ENCODE measurements at places on chromosomes 16 and 17.

GRCh38 chr16:12833926-12834325 lies 30.2 kb upstream of the CPPED1 start:
- DNase-seq = no peak

GRCh38 chr16:69187446-69188235 lies 677 bp downstream of the SNTB2 start:
- peak; percentile 41 for DNase-seq

DNA sequence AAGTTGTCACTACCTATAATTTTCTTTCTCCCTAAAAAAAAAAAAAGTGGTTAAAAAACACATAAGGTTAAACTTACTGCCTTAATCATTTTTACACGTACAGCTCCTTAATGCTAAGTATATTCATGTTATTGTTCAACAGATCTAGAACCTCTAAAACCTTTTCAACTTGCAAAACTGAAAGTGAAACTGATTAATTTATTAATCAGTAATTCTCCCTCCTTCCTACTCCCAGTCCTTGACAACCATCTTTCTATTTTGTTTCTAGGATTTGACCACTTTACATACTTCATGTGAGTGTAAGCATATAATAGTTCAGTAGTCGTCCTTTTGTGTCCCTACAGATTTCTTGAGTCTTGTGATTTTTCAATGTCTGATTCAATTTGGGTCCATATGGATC lies 251.4 kb upstream of the KIF2B start:
- no peak for DNase-seq

DNA sequence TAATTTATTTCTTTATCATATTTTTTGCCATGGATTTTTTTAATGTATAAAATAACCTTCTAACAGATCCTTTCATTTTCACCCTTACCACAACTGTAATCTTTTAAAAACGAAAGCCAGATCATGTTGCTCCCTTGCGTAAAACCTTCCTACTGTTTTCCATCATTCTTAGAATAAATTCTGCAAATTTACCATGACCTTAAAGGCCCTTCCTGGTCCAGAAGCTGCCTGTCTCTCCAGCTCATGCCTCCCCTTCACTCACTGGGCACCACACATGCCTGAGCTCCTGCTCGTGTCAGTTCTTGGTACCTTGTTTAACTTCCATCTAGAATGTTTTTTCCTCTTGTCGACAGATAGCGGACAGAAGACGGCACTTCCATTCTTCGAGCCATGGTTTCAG lies 245.0 kb upstream of the CDH5 start:
- DNase-seq = no peak

- DNase-seq = no peak
Measured at GRCh38 chr17:32684087-32684958, 192.6 kb downstream of the MYO1D start.

- DNase-seq = no peak
Measured at GRCh38 chr17:56648806-56649205, 55.3 kb downstream of the NOG start.

GRCh38 chr16:4648917-4649316 lies 24.3 kb downstream of the MGRN1 start:
- DNase-seq = no peak

GRCh38 chr17:8402921-8403536 lies 5.4 kb upstream of the RNF222 start:
- no peak for DNase-seq

GRCh38 chr16:1497014-1497598 lies 3.9 kb downstream of the TELO2 start:
- no peak for DNase-seq

- DNase-seq = no peak
Measured at GRCh38 chr17:20074001-20074400, 64.8 kb downstream of the SPECC1 start.

- no peak for DNase-seq
Measured at GRCh38 chr17:82602986-82603710, 45.1 kb downstream of the WDR45B start.

DNA sequence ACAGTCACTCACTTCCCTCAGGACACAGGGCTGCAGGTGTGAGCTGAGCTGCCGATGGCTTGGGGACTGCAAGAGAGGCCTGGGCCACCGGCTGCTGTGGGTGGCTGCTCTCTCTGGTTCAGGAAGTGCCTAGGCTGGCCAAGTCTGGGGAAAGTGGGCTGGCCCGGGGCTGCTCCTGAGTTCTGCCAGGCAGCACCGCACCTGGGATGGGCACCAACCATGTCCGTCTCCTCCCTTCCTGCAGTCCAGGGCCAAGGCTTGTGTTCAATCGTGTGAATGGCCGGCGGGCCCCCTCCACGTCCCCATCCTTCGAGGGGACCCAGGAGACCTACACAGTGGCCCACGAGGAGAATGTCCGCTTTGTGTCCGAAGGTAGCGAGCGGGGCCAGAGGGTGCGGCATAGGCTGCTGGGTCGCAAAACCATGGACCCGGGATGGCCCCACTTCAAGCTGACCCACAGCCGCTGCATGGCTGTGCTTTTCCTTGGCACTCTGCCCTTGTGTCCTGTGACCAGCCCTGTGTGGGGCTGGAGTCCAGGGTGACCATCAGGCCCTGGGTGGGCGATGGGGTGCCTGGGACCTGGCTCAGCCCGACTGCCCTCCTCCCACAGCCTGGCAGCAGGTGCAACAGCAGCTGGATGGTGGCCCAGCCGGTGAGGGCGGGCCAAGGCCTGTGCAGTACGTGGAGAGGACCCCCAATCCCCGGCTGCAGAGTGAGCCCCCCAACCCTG lies 1.8 kb upstream of the WDR90 start:
- no peak for DNase-seq

DNA sequence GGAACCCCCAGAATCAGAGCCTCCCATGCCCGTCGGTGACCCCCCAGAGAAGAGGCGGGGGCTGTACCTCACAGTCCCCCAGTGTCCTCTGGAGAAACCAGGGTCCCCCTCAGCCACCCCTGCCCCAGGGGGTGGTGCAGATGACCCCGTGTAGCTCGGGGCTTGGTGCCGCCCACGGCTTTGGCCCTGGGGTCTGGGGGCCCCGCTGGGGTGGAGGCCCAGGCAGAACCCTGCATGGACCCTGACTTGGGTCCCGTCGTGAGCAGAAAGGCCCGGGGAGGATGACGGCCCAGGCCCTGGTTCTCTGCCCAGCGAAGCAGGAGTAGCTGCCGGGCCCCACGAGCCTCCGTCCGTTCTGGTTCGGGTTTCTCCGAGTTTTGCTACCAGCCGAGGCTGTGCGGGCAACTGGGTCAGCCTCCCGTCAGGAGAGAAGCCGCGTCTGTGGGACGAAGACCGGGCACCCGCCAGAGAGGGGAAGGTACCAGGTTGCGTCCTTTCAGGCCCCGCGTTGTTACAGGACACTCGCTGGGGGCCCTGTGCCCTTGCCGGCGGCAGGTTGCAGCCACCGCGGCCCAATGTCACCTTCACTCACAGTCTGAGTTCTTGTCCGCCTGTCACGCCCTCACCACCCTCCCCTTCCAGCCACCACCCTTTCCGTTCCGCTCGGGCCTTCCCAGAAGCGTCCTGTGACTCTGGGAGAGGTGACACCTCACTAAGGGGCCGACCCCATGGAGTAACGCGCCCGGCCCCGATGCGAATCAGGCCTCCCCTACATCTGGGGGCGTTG lies 4.0 kb downstream of the TPSG1 start:
- no peak for DNase-seq

GRCh38 chr17:37741341-37742115 lies 3.3 kb downstream of the HNF1B start:
- DNase-seq = no peak

- DNase-seq = no peak
Measured at GRCh38 chr16:19755268-19755667, 37.2 kb downstream of the IQCK start.

DNA sequence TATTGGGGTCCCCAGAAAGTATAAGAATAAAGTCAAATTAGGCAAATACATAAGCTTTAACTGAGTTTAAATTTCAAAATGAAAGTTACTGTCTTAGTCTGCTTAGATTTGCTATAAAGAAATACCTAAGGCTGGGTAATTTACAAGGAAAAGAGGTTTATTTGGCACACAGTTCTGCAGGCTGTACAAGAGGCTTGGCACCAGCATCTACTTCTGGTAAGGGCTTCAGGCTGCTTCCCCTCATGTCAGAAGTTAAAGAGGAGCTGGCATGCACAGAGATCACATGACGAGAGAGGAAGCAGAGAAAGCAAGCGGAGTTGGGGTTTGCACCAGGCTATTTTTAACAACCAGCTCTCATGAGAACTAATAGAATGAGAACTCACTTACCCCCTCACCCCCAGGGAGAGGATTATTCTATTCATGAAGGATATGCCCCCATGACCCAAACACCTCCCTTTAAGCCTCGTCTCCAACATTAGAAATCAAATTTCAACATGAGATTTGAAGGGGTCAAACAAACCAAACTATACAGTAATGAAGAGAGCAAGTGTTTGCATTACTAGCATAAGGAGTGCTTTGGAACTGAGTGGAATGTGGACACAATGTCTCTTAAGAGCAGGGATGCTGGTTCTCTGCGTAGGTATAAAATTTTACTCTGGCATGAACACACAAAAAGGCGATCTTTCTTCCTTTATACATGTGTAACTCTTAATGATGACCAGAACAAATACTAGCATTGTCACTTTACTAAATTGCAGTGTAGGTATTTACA lies 292.8 kb upstream of the PMFBP1 start:
- DNase-seq = no peak

GRCh38 chr17:42246515-42246914 lies 29.7 kb downstream of the STAT5B start:
- no peak for DNase-seq

GRCh38 chr16:74735554-74735953 lies 34.9 kb upstream of the MLKL start:
- no peak for DNase-seq

- no peak for DNase-seq
Measured at GRCh38 chr16:89230255-89230654, 12.8 kb downstream of the ZNF778 start.

DNA sequence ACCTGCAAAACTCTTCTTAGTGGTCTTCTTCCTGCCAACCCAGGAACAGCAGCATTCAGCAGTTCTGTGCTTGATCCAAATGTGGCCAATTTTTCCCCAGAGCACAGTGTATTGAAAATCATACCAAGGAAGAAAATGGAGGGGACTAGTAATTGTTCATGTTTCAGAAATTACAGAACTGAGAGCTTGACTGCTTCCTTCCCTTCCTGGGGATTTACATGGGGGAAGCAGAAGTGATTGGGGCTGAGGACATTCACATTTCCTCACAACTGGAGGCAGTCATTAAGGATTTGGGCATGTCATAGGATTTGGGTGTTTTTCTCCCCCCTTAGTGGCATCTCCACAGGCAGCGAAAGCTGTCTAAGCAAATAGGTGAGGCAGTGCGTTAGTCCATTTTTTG lies 19.7 kb downstream of the CIITA start:
- no peak for DNase-seq

- no peak for DNase-seq
Measured at GRCh38 chr16:8739151-8739550, 58.3 kb downstream of the TMEM186 start.

- DNase-seq = no peak
Measured at GRCh38 chr17:66375121-66375520, 72.7 kb downstream of the PRKCA start.

DNA sequence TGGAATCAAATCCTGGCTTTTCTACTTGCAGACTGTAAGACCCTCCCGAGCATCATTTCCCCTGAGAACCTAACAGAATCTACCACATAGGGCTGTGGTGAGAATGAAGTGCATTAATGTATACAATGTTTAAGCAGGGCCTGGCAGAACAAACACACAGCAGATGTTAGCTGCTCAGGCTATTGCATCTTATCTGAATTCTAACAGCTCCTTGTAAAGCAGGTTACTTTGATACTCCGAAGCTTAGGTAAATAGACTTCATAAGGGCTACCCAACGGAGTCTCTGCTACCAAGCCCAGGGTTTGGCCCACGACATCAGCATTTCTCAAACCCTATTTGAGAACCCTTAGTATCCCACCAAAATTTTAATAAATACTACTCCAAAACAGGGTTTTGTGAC lies 24.4 kb upstream of the NOS2 start:
- DNase-seq = no peak

DNA sequence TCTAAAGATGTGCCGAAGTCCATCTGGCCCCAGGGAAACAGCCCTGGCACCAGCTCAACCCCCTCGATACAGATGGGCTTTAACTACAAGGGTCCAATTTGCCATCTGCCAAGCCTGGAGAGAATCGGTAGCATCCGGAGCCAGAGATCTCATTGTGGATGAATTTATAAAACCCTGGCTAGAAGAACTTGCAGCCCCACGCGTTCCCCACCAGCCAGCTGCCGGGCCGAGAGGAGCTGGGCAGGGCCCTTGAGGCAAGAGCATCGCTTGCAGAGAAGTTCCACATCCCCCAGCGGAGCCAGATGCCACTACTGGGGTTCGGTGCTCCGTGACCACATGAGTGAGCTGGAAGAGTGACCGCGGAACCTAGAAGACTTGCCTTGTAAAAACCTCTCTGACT lies 65.3 kb upstream of the NOL11 start:
- DNase-seq = no peak

GRCh38 chr17:18937981-18938691 lies 13.8 kb upstream of the SLC5A10 start:
- DNase-seq = no peak

GRCh38 chr17:37828651-37829124 lies 83.8 kb upstream of the HNF1B start:
- no peak for DNase-seq

GRCh38 chr16:89697161-89697615 lies 4.3 kb downstream of the SPATA2L start:
- no peak for DNase-seq

DNA sequence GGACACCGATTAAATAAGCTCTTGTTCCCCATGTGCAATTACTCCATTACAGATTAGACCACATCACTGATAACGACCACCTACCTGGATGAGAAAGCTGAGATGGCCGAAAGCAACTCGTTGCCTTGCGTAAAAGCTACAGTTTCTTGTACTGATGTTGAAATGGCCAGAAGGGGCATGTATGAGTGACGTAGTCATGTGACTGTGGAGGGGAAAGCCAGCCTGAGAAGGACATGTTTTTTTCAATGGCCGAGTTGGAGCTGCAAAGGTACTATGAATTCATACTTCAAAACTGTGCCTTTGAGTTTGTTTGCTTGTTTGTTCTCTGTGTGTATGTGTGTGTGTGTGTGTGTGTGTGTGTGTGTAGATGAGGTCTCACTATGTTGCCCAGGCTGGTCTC lies 17.0 kb upstream of the HYDIN start:
- no peak for DNase-seq

GRCh38 chr16:19486051-19486450 lies 35.8 kb downstream of the GDE1 start:
- DNase-seq = no peak

Data from NCI-H2171 (cell line).